Large intestine (tissue), 12 donors: ENCODE measurements at places on chromosomes 4 and X. TPM values are rescaled to one million over a fixed set of nuclear protein-coding genes. Genes with fewer than 3 reads are reported as not detected.

GRCh38 chrX:141668371-141668770 lies 30.2 kb downstream of the SPANXD start:
- DNase-seq: no peak

GRCh38 chr4:184446132-184446658 lies 28.2 kb downstream of the IRF2 start:
- no peak for DNase-seq

DCAF8L2 gene
- 0.03 TPM for polyA plus RNA-seq

DNA sequence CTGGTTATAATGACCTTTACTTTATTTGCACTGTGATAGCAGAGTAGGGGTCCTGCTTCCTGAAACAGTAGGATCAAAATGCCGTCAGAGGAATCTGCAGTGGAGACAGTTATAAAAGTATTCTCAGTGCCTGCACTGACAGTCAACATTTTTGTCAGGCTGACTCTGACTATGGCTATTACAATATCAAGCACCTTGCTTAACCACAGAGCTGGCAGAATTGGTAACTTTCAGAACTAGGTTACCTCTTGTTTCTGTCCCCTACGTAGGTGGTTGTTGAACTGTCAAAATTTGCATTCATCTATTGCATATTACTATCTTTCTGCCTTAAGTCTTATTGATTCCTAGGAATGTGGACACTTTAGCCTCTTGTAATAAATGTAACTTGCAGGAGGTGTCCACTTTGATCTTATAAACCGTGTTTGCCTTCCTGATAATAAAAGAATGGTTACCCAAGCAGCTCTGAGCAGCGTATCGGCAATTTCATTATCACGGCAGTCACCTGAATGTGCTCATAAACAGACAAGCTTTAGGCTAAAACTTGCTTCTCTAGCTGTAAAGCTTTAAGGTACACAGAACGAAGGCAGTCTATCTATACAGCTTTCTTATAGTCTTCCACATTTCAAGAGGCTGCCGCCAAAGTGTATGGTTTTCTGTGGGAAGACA lies 353.0 kb upstream of the GALNT7 start:
- DNase-seq: peak; percentile 90

GRCh38 chr4:163548481-163549243 lies 54.2 kb downstream of the TMA16 start:
- peak; percentile 38 for DNase-seq
